ENCODE measurements at places on chromosomes 16 and 17.

DNA sequence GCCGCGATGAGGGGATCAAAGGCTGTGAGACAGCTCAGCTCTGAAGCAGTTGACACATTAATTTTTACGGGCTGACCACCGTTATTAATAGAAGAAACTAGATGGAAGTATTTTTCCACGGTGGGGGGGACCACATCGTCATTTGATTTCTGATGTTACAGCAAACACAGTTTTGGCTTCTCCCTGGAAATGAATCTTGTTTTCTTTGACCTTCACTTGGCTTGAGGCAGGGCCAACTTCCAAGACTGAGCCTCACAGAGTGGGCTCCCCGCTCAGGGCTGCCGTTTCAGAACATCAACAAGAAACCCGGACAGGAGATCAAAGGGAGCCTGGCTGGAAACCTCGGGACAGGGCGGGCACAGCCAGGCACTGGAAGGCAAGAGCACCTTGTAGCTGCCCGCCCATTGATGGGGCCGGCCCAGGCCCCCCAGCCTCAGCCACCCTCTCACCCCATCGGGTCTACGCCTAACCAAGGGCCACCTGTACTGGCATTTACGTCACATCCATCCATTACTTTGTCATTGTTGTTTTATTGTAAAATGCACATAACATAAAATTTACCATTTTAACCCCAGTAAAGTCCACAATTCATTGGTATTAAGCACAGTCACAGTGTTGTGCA lies 124.6 kb downstream of the C16orf95 start:
- H3K27ac ChIP-seq, result no peak overlapping the region
- DNase-seq, result no peak
- H3K4me1 ChIP-seq, result no peaks in the 10 kb centered on the region
- no peaks in the 10 kb centered on the region for H3K36me3 ChIP-seq
- H3K4me3 ChIP-seq, result no peak overlapping the region

- peaks cover 7% of the 10 kb centered on the region for H3K4me1 ChIP-seq
- H3K27ac ChIP-seq, result no peak overlapping the region
- H3K4me3 ChIP-seq, result no peak overlapping the region
- DNase-seq, result no peak
Measured at GRCh38 chr17:43754947-43755346, 3.6 kb downstream of the SOST start.

DNA sequence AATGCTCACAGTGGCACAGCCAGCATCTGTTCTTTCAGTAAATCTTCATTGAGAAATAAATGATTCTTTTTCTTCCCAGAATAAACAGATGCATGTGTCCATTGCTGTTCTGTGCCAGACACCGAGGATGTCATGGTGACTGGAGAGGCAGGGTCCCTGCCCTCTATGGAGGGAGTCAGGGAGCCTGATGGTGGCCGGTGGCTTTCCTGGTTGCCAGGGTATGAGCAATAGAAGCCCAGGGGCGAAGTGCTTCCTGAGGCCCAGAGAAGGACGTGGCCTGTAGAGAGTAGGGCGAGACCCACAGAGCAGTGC lies 29.9 kb upstream of the NUDT16L1 start:
- H3K4me1 ChIP-seq, result peaks cover 4% of the 10 kb centered on the region
- H3K36me3 ChIP-seq, result peaks cover 7% of the 10 kb centered on the region
- no peak overlapping the region for H3K4me3 ChIP-seq
- peak overlapping the region; percentile 91 for H3K27ac ChIP-seq

GRCh38 chr16:1788708-1789100 lies 4.8 kb downstream of the IGFALS start:
- H3K27ac ChIP-seq, result no peak overlapping the region
- no peak for DNase-seq
- peaks cover 4% of the 10 kb centered on the region for H3K36me3 ChIP-seq
- peaks cover 1% of the 10 kb centered on the region for H3K4me1 ChIP-seq

- no peak for DNase-seq
- H3K36me3 ChIP-seq, result no peaks in the 10 kb centered on the region
- no peak within 1 kb of the TSS for H3K4me3 ChIP-seq
- H3K27me3 ChIP-seq, result peaks cover 26% of the 10 kb centered on the region
- H3K4me1 ChIP-seq, result peaks cover 2% of the 10 kb centered on the region
Measured at GRCh38 chr17:5035315-5035714, at the start of gene SLC52A1. TSS of gene SLC52A1 (minus strand) at chr17:5035426. CDS start at chr17:5034606, 820 bp downstream.

- H3K27ac ChIP-seq, result no peak overlapping the region
- H3K27me3 ChIP-seq, result no peaks in the 10 kb centered on the region
- peaks cover 3% of the 10 kb centered on the region for H3K36me3 ChIP-seq
- H3K4me1 ChIP-seq, result no peaks in the 10 kb centered on the region
- H3K4me3 ChIP-seq, result no peak overlapping the region
- no peak for DNase-seq
Measured at GRCh38 chr17:61833536-61834193, 29.7 kb downstream of the BRIP1 start.

DNA sequence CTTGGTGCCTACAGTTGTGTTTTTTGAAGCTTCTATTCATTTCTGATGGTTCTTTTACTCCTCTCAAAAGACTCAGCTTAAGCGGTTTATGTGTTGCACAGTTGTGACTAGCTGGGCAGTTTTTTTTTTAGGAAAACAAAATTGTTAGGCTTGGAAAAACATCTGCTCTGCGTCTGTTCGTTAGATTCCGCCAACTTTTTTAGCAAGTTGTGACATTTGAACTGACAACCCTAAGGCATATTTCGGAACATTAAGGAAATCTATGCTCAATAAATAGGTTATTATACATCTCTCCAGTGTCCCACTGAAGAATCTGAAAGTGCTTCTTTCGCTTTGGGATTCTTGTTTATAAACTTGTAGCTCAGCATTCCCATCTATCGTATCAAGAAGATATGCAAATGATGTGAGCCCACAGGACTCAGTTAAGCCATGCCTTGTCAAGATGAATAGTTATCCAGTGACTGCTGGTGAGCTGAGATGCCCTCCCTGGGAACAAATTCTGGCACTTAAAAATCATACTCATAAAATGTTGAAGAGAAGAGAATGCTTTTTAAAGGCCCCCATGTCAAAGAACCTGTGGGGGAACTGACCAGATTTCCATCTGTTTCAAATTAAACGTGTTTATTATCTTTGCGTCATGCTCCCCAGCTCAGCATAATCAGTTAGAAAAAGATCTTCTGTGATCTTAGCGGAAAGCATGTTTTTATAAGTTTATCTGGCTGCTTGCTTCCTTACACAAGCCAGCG lies 109.0 kb upstream of the FAM20A start:
- H3K27ac ChIP-seq, result no peak overlapping the region
- H3K27me3 ChIP-seq, result peaks cover 27% of the 10 kb centered on the region
- H3K36me3 ChIP-seq, result no peaks in the 10 kb centered on the region

DNA sequence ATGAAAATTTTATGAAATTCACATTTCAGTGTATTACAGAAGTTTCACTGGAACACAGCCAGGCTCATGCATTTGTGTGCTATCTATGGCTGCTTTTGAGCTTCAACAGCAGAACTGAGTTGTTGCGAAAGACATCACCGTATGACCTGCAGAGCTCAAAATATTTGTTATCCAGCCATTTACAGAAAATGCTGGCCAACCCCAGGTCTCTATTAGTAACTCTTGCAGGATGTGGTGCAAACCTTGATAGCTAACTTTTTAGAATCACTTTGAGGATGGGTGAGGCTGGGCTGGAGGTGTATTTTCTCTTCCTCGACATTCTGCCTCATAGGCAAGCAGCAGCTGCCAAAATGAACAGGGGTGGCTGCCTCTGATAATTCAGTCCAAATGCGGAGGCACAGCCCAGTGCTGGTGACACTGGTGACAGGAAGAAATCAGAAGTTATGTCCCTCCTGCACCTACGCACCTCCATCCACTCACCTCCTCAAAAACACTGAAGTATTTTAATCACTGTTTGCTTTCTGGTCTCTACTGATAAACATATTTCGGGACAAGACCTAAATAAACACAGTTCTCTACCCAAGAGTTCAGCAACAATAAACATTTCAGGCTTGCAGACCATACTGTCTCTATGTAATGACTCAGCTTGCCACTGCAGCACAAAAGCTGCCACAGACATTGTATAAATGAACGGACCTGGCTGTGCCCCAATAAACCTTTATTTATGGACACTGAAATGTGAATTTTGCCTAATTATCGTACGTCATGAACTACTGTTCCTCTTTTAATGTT lies 28.5 kb downstream of the ARHGAP17 start:
- H3K4me3 ChIP-seq, result peak overlapping the region; percentile 15
- DNase-seq, result no peak
- no peaks in the 10 kb centered on the region for H3K36me3 ChIP-seq
- H3K27me3 ChIP-seq, result no peaks in the 10 kb centered on the region
- H3K4me1 ChIP-seq, result peaks cover 43% of the 10 kb centered on the region
- H3K27ac ChIP-seq, result peak overlapping the region; percentile 82

DNA sequence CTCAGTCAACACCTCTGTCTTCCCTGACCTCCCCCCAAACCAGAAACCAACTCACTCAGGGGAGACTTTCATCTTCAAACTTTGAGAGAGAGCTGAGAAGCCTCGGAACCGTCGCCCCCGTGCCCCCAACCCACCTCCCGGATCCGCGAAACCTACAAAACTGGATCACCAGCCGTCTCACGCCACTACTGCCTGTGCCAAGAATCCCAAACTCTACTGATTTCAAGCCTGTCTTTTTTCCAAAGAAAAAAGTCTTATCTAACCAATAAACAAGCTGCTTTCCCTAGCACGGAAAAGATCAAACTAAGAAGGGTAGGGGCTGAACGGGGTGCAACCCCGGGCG lies 2.0 kb downstream of the AXIN2 start:
- DNase-seq, result no peak
- H3K4me3 ChIP-seq, result no peak overlapping the region
- H3K27ac ChIP-seq, result peak overlapping the region; percentile 78
- no peaks in the 10 kb centered on the region for H3K36me3 ChIP-seq
- peaks cover 19% of the 10 kb centered on the region for H3K27me3 ChIP-seq

GRCh38 chr17:68035131-68035522 lies 408 bp upstream of the KPNA2 start:
- H3K27ac ChIP-seq, result peak overlapping the region; percentile 96
- peaks cover 18% of the 10 kb centered on the region for H3K4me1 ChIP-seq
- peak; percentile 73 for DNase-seq
- H3K36me3 ChIP-seq, result peaks cover 12% of the 10 kb centered on the region
- no peaks in the 10 kb centered on the region for H3K27me3 ChIP-seq

- H3K27ac ChIP-seq, result no peak overlapping the region
- no peak overlapping the region for H3K4me3 ChIP-seq
- no peaks in the 10 kb centered on the region for H3K36me3 ChIP-seq
- no peak for DNase-seq
- H3K27me3 ChIP-seq, result peaks cover 39% of the 10 kb centered on the region
- no peaks in the 10 kb centered on the region for H3K4me1 ChIP-seq
Measured at GRCh38 chr16:31325171-31325570, 29.8 kb upstream of the ITGAX start.

DNA sequence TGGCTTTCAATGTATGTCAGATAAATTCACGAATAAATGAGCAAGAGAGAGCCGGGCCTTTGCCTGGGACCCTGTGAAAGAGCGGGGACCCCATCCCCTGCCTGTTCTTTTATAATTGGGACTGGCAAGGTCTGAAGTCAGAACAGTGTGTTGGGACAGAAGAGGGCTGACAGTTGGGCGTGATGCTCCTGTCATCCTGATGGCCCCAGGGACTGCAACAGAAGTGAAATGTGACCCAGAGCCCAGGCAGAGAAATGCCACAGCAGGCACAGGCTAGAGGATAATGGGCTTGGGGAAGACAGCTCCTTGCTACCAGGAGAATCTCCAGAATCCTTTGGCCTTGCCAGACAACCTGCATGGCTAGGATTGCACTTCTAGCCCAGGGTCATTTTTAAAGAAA lies 37.9 kb downstream of the GSG1L start:
- H3K27me3 ChIP-seq, result peaks cover 12% of the 10 kb centered on the region
- no peak overlapping the region for H3K4me3 ChIP-seq
- H3K4me1 ChIP-seq, result no peaks in the 10 kb centered on the region
- no peak for DNase-seq
- no peaks in the 10 kb centered on the region for H3K36me3 ChIP-seq

DNA sequence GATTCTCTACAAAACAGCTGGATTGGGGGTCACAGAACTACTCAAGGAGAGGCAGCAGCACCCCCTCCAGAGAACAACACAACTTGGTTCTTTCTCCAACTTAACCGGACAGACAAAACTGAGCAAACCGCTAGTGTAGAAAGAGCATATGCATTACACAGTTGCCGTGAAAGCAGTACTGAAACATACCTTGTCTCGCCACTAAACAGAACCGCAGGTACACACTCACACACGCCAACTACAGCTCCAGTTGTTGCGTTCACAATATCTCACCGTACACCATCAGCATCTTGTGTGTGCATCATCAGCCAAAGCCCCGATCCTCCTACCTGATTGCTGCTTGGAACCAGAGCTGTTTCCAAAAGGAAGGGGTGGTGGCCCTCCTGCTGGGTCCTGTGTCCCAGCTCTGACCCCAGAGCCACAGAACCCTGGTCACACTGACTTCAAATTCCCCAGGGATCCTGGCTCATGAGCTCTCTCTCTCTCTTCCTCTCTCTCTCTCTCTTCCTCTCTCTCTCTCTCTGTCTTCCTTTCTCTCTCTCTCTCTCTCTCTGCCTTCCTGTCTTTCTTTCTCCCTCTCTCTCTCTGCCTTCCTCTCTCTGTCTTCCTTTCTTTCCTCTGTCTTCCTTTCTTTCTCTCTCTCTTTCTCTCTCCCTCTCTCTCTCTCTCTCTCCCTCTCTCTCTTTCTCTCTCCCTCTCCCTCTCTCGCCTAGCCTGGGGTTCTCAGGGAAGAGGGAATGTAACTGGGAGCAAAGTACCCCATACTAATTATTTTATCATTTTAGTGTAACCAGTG lies 8.4 kb downstream of the PIMREG start:
- H3K4me1 ChIP-seq, result peaks cover 24% of the 10 kb centered on the region
- DNase-seq, result no peak
- H3K27ac ChIP-seq, result peak overlapping the region; percentile 54
- H3K4me3 ChIP-seq, result no peak overlapping the region
- peaks cover 25% of the 10 kb centered on the region for H3K27me3 ChIP-seq

GRCh38 chr16:85751698-85752501 lies 1.0 kb upstream of the C16orf74 start:
- H3K27ac ChIP-seq, result no peak overlapping the region
- peaks cover 61% of the 10 kb centered on the region for H3K27me3 ChIP-seq
- H3K4me1 ChIP-seq, result peaks cover 6% of the 10 kb centered on the region
- H3K36me3 ChIP-seq, result no peaks in the 10 kb centered on the region

- no peak for DNase-seq
- H3K4me1 ChIP-seq, result no peaks in the 10 kb centered on the region
- no peak overlapping the region for H3K4me3 ChIP-seq
- H3K27ac ChIP-seq, result no peak overlapping the region
Measured at GRCh38 chr16:86723689-86724088, 145.3 kb downstream of the FOXL1 start.

DNA sequence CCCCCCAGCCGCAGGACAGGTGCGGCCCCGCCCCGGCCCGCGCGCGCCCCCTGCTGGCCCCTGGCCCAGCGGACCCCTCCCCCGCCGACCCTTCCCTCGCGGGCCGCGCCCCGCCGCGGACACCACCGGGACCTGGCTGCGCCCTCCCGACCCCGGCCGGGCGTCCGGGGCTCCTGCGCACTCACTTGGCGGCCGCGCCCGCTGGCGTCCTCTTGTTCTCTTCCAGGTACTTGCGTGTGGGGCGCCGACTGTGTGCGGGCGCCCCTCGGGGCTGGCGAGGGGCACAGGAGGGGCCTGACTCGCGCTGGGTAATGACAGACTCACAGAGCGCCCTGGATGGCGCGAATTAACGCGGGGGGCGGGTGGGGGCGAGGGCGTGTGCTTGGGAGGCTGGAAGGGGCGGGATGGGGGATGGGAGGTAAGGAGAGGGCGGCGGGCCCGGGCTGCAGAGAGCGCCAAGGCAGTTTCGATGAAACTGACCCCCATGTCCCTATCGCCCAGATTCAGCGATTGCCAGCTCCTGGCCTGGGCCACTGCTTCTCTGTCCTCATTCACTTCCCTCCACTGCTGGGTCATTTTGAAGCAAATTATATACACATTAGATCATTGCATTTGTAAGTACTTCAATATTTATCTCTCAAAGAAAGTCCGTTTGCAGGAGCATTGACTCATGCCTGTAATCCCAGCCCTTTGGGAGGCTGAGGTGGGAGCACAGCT lies 445 bp upstream of the DBNDD1 start:
- peaks cover 23% of the 10 kb centered on the region for H3K4me1 ChIP-seq
- peak overlapping the region; percentile 82 for H3K4me3 ChIP-seq
- H3K27ac ChIP-seq, result peak overlapping the region; percentile 99
